Stimulated activated CD4-positive, alpha-beta T cell treated with anti-CD3 and anti-CD28 coated beads, Interleukin-12 subunit alpha, Interleukin-12 subunit beta, amount 100 ng/mL, for 24 hours (primary cell): ENCODE measurements at places on chromosomes 3 and 15.

DNA sequence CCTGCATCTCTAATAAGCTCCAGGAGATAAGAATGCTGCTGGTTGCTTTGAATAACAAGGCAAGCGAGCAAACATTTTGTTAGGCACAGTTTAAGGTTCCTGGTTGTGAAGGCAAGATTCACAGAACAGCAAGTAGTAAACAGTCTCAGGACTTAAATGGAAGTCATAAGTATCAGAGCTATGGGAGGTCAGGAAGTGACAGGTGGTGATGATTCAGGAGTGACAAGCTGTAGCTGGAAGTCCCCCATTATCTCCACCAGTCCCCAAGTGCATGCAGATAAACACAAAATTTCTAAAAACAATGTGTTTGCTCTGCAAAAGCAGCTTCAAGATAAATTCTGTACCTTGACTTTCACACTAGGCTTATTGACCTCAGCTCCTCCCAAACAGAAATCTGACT lies 3.3 kb downstream of the FETUB start:
- DNase-seq, result no peak

DNA sequence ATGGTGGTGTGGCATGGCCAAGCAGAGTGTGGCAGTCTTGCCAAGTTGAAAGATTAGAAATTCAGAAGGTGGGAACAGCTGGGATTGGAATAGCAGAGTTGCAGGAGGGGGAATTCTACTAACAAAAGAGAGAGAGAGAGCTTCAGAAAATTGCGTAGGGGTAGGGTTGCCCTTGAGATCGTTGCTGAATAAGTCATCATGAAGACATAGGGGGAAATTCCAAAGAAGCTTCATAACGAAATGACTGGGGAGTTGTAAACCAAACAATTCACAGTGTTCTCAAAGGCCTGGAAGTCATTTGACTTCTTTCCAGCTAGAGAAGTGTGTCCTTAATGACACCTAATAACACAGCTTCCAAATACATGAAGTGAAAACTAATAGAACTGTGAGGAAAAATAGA lies 26.3 kb upstream of the TIPARP start:
- DNase-seq, result no peak

GRCh38 chr3:31448882-31449243 lies 83.9 kb upstream of the STT3B start:
- DNase-seq, result no peak

- no peak for DNase-seq
Measured at GRCh38 chr15:100947760-100948429, 28.7 kb downstream of the LRRK1 start.

DNA sequence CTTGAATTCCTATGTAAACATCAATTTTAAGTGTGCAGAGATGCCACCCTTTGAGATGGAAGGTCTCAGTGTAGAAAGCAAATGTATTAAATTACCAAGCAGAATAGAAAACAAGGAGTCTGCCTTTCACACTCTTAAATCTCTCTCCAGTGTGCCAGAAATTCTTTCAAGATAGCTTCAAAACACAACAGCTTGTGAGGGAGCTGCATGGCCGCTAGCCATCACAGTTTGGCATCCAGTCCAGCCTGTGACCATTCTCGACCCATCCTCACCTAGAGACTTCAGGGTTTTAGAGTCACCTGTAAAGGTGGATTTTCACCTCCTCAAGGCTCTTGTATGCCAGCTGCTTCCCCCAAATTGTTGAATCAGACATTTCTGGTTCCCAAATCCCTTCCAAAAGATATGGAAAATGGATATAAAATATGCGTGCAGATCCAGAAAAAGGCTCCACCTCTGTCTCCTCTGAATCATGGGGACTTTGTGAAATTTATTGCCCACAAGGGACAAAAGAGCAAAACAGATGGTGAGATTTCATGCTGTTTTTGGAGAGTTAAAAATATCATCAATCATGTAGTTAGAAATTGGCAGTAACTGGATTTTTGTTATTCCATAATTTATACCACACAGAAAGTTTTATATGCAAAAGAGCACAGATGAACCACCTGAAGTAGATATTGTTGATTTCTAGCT lies 114.2 kb upstream of the THRB start:
- DNase-seq, result no peak

DNA sequence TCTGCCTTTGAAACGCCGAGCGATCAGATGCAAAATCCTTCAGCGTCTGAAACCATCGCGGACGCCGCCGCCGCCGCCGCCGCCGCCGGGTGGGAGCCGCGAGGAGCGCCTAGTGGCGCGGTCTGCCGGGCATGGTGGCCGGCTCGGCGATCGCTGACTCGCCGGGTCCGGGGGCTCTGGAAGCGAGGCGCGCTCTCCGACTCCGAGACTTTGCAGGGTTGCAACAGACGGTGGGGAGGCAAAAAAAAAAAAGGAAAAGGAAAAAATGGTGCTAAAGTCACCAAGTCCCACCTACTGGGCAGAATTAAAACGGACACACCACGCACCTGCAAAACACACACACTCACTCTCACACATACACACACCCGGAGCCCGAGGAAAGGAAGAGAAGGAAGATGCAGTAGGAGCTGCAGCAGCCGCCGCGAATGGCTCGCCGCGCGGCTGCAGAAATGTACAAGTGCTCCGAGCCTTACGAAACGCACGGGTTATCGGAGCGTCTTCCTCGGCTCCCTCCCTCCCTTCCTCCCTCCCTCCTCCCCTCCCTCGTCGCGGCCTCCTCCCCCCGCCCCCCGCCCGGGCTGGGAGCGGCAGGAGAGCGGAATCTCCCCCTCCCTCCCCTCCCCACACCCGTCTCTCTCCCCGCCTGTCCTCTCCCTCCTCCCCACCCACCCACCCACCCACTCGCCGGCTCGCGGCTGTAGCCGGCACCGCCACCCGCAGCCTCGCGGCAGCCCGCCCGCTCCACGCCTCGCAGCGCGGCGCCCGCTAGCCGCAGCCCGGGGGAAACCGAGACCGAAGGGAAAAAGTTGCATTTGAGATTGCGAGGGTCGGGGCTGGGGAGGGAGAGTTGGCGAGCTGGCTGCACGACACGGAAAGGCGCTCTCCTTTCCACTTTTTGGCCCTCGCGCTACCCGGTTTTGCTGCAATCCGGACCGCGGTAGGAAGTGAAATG lies at the start of gene NTRK3:
Gene NTRK3, minus strand, starts transcription at position 461 of the 952 bp plus-strand sequence. CDS start 586 bp downstream, outside the sequence.
- no peak for DNase-seq

GRCh38 chr3:172118019-172118418 lies 78.6 kb downstream of the FNDC3B start:
- DNase-seq, result no peak

DNA sequence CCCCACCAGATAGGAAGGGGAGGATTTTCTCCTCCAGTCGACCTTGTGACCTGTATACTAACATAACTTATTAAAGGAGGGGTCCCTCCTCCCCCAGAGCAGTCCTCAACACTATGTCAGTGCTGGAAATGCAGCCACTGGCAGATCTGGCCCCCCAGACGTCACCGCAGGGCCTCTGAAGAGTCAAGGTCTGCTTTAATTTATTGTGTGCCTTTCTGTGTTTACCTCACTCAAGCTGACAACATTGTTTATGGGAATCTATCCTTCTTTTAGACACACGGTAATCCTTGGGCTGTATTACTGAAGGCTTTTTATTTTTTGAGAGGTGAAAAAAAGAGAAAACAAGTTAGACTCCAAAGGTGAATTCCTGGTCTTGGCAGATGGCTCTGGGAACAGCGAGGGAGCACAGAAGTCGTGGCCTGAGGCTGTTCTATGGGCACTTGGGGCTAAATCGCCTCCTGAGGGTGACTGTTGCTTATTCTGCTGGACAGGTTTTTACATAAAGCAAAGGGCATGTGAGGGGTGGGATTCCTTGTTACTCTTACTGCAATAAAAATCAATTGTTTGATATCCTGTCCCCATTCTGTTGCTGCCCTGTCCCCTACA lies 13.5 kb upstream of the NR2C2 start:
- DNase-seq, result no peak

DNA sequence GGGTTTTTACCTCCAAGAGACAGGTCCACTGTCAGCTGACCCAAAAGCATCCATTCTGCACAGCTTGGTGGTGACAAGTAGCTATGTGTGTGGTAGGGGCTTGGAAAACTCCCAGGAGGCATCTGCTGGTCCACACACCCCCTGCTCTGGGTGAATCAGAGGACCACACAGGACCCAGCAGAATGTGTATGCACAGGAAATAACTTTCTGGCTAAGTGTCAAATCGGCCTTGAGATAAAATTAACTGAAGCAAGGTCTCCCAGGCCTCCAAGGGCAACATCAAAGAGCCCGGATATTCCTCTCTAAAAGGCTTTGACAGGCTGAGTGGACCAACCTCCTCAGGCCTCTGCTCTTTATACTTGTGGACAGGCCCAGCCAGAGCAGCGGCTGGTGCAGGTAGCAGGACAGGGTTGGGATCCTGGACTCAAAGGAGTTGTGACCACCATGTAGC lies 66.5 kb downstream of the CTNNB1 start:
- DNase-seq, result no peak

DNA sequence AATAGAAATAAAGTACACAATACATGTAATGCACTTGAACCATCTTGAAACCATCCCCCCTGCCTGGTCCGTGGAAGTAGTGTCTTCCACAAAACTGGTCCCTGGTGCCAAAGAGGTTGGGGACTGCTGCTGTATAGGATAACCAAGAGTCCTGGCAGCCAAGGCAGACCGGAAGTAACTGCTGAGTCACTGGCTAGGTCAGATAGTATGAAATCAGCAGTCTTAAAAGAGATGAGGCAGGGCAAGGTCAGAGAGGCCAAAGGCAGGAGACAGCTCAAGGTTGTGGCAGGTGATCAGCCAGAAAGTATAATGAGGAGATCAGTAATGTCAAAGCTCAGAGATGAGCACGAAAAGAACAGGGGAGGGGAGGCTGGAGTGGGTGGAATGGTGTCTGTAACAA lies 60.2 kb downstream of the MAP3K13 start:
- no peak for DNase-seq

GRCh38 chr3:19487386-19487785 lies 339.1 kb downstream of the KCNH8 start:
- no peak for DNase-seq

DNA sequence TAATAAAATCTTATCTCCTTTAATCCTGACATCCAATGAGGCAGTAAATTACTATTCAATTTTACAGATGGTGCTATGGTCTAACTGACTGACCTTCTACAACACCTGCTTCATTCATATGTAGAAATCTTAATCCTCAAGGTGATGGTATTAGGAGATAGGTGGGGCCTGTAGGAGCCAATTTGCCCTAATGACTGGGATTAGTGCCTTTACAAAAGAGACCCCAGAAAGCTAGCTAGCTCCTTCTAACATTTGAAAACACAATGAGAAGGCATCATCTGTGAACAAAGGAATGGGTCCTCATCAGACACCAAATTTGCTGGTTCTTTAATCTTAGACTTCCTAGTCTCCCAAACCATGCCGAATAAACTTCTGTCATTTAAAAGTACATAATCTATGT lies 137.4 kb upstream of the UBP1 start:
- no peak for DNase-seq

DNA sequence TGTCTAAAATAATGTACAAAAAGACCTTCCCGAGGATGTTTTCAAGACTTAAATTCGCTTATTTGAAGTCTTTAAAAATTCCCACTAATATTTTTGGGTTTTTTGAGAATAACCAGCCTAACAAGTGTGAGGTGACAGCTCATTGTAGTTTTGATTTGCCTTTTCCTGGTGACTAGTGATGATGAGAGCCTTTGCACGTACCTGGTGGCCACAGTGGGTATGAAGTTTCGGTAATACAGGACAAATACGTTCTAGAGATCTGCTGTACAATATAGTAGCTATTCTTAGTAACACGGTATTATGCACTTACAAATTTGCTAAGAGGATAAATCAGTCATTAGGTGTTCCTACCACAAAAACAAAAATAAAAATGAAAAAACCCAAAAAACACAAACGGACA lies 124.9 kb downstream of the GRM7 start:
- DNase-seq, result no peak

- no peak for DNase-seq
Measured at GRCh38 chr15:79314811-79315210, 3.9 kb downstream of the TMED3 start.

- DNase-seq, result no peak
Measured at GRCh38 chr3:194294199-194294894, 56.8 kb downstream of the CPN2 start.

GRCh38 chr3:41088882-41089281 lies 110.4 kb upstream of the CTNNB1 start:
- no peak for DNase-seq

- no peak for DNase-seq
Measured at GRCh38 chr3:40299721-40300335, 9.7 kb upstream of the EIF1B start.

GRCh38 chr3:50003216-50003615 lies 63.3 kb downstream of the RBM6 start:
- DNase-seq, result no peak

GRCh38 chr3:130699765-130700164 lies 46.9 kb downstream of the PIK3R4 start:
- no peak for DNase-seq

DNA sequence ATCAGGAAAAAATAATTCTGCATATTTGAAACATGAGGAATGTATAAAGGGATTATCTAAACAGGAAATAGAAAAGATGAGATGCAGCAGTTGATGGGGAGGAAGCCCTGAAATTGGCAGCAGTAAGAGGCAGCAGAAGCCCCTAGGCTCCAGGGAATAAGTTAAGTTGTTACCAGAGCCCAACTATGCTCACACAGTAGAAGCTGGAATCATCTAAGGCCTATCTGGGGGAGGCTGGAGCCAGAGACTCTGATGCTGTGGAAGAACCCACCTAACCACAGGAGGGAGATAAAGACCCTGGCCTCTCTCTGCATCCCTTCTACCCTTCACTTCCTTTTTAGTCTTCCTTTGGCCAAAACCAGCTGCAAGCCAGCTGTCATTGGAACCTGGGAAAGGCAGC lies 519.7 kb downstream of the DIPK2A start:
- DNase-seq, result no peak

DNA sequence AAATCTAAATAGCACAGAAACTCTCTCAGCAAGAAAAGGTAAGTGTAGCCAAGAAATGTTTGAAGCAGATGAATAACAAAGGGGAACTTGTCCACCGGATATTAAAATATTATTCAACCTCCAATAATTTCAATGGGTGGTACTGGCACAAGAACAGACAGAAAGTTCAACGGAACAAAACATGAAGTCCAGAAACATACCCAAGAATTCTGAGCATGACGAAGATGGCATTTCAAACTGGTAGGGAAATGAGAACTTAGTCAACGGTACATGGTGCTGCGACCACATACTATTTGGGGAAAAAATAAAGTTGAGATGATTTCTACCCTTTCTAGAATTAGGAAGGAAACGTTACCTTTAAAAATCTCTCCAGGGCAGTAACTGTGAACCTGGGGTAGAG lies 5.5 kb downstream of the CHSY1 start:
- DNase-seq, result no peak

DNA sequence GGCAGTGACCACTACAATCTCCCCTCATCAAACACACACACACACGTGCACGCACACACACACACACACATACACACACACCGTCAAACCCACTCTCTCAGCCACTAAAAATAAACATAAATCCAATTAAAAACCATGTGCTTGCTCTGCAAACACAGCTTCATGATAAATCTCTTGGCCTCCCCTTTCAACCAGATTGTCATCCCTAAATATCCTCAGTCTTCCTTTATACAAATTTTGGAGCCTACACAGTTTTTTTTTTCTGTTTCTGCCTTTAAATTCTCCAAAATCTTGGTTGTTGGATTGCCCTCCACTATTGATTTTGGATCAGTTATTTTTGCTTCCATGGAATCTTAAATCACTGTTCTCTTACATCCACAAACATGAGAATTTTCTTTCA lies 245.6 kb downstream of the SATB1 start:
- no peak for DNase-seq
